ENCODE measurements at places on chromosomes 6 and 20. TPM values are rescaled to one million over a fixed set of nuclear protein-coding genes. Genes with fewer than 3 reads are reported as not detected.

Gene ELOVL2
- 5.7 TPM for total RNA-seq

- no peak for ATAC-seq
Observed at GRCh38 chr6:90874931-90875330, 288.1 kb upstream of the MAP3K7 start.

- ATAC-seq = no peak
Observed at GRCh38 chr6:168506460-168506859, 65.5 kb downstream of the SMOC2 start.

Gene OPRM1
- total RNA-seq = 0.13 TPM

GRCh38 chr6:11248974-11249761 lies 16.7 kb upstream of the NEDD9 start:
- ATAC-seq = no peak

All from motor neuron (in vitro differentiated cells).